ENCODE measurements at places on chromosomes 6 and 20. TPM values are rescaled to one million over a fixed set of nuclear protein-coding genes. Genes with fewer than 3 reads are reported as not detected.

DNA sequence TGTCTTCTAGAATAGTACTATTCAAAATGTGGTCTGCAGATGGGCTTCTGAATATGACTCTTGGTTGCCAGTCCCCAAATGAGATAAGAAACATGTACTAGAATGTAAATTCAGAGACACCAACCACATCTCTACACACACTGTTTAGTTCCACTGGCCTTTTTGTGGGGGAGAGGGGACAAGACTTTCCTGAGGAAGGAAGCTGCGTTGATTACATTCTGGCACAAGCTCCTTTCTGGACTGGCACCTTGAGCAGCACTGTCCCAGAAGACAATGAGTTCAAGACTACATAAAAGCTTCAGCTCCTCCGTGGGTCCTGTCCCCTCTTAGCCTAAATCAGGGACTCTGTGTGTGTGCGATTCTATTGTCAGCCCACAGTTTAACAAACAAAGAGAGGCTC, 6.9 kb upstream of the IYD start:
- no peak for DNase-seq

DNA sequence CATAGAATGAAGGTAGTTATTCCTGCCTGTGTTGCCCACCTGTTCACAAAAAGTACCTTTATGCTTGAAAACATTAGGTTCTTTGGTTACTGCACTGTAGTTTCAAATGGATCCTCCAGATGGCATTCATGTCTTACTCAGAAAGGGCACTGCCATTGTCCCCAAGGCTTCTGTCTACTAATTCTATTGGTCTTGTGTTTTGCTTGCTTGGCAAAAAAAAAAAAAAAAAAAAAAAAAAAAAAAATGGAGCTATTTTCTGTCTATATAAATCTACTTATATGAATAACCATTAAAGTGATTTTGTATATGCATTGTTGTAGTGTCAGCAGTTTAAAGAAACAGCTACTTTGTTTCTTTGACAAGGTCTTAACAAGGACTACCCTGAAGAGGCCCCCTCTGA, 12.7 kb upstream of the EFHC1 start:
- DNase-seq: peak; percentile 56

GRCh38 chr20:43925801-43926200, 11.1 kb downstream of the TOX2 start:
- peak; percentile 66 for DNase-seq

The XKR7 gene
- not detected for polyA plus RNA-seq

Data from fibroblast of lung (primary cell).